ENCODE measurements at places on chromosomes 7 and 10. TPM values are rescaled to one million over a fixed set of nuclear protein-coding genes. Genes with fewer than 3 reads are reported as not detected.

PDK4 gene
- 0.56 TPM for total RNA-seq

FZD1 gene
- total RNA-seq: 19.4 TPM

ZNF3 gene
- total RNA-seq: 39.2 TPM

TACR2 gene
- total RNA-seq: not detected

NACAD gene
- 9.6 TPM for total RNA-seq

- no peaks in the 10 kb centered on the region for H3K36me3 ChIP-seq
- no peak overlapping the region for H3K4me3 ChIP-seq
- H3K27me3 ChIP-seq: no peaks in the 10 kb centered on the region
- H3K4me1 ChIP-seq: no peaks in the 10 kb centered on the region
- DNase-seq: no peak
- no peak overlapping the region for H3K27ac ChIP-seq
Measured at GRCh38 chr7:20911081-20911480, 124.4 kb upstream of the SP8 start.

GRCh38 chr10:100628061-100628460 is 92.3 kb downstream of the HIF1AN start:
- no peaks in the 10 kb centered on the region for H3K4me1 ChIP-seq
- no peaks in the 10 kb centered on the region for H3K36me3 ChIP-seq
- H3K27ac ChIP-seq: no peak overlapping the region
- peaks cover 37% of the 10 kb centered on the region for H3K27me3 ChIP-seq
- no peak for DNase-seq

GIMAP7 gene
- total RNA-seq: not detected

GRCh38 chr10:101858723-101859500 is 15.3 kb upstream of the KCNIP2 start:
- H3K27me3 ChIP-seq: no peaks in the 10 kb centered on the region
- peaks cover 22% of the 10 kb centered on the region for H3K36me3 ChIP-seq
- no peak overlapping the region for H3K4me3 ChIP-seq
- H3K27ac ChIP-seq: no peak overlapping the region

ADAMTS14 gene
- total RNA-seq: 4.1 TPM

DNA sequence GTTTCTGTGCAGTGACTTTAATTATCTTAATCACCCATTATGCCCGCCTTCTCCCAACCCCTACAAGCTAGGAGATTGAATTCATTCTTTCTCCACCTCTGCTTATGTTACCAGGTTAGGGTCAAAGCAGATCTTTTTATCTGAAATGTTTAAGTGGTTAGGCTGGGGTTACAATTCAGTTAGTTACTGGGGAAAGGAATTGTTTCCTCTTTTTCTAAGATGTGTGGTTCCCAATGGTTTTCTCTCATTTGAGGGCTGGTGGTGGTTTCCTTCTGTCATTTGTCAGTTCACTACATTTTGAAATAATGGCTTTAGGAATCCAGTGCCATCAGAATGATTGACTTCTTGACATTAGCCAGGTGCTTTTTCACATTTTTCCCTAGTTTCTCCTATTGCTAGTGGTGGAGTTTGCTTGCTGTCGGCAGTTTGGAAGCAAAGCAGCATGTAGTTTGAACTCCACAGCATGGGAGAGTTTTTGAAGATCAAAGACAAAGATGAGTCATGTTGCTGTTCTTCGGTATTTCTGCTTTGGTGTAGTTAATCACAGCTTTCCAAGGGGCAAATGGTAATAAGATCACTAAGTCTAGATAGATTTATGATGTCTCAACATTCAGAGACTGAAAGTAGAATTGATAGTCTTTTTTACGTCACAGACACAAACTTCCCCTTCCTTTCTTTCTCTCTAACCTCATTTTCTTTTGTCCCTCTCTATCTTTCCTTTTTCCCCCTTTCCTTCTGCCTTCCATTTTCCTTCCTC is 168.2 kb downstream of the SND1 start:
- no peak overlapping the region for H3K27ac ChIP-seq
- peaks cover 19% of the 10 kb centered on the region for H3K4me1 ChIP-seq
- H3K36me3 ChIP-seq: peaks cover 4% of the 10 kb centered on the region
- no peaks in the 10 kb centered on the region for H3K27me3 ChIP-seq

ARHGAP22 gene
- 1.1 TPM for total RNA-seq

DNA sequence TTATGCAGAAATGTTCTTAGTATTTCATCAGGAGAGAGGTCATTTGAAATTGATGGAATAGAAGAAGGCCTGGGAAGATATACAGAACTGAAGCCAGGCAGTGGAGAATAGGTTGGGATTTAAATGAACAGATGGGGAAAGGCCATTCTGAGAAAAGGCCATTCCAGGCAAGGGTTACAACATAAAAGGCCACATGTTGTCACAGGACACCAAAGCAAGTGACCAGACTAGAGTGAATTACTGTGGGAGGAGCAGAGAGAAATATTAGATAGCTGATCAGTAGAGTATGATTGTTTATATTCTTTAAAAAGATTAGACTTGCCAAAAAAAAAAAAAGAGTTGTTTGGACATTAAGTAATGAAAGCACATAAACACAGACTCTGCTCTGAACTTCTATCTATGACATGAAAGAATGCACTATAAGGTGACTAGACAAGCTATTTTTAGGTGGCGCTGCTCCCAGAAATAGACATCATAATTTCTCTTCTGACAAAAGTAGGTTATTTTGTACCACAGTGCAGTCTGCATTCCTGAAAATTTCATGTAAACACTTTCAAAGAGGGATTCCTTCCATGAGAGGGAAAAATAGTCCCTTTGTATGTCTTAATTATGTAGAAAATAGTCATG is 55.2 kb upstream of the DKK1 start:
- no peaks in the 10 kb centered on the region for H3K36me3 ChIP-seq
- H3K27ac ChIP-seq: no peak overlapping the region
- no peak for DNase-seq
- peaks cover 19% of the 10 kb centered on the region for H3K4me1 ChIP-seq

GRCh38 chr10:44393051-44393630 is 8.2 kb upstream of the CXCL12 start:
- DNase-seq: peak; percentile 60
- no peaks in the 10 kb centered on the region for H3K36me3 ChIP-seq
- H3K4me1 ChIP-seq: peaks cover 14% of the 10 kb centered on the region
- peaks cover 40% of the 10 kb centered on the region for H3K27me3 ChIP-seq
- H3K27ac ChIP-seq: no peak overlapping the region

- no peak for DNase-seq
- no peaks in the 10 kb centered on the region for H3K36me3 ChIP-seq
- H3K4me3 ChIP-seq: no peak overlapping the region
- no peaks in the 10 kb centered on the region for H3K4me1 ChIP-seq
- H3K27ac ChIP-seq: no peak overlapping the region
Measured at GRCh38 chr10:34826857-34827766, 12.0 kb upstream of the PARD3 start.

GRCh38 chr10:124647421-124648130 is 96.6 kb downstream of the FAM53B start:
- peaks cover 21% of the 10 kb centered on the region for H3K4me1 ChIP-seq
- H3K27ac ChIP-seq: peak overlapping the region; percentile 27
- no peak overlapping the region for H3K4me3 ChIP-seq
- no peaks in the 10 kb centered on the region for H3K36me3 ChIP-seq

GRCh38 chr7:78020136-78020873 is 221.7 kb downstream of the PHTF2 start:
- no peak for DNase-seq
- H3K4me3 ChIP-seq: peak overlapping the region; percentile 68
- no peaks in the 10 kb centered on the region for H3K36me3 ChIP-seq

DNA sequence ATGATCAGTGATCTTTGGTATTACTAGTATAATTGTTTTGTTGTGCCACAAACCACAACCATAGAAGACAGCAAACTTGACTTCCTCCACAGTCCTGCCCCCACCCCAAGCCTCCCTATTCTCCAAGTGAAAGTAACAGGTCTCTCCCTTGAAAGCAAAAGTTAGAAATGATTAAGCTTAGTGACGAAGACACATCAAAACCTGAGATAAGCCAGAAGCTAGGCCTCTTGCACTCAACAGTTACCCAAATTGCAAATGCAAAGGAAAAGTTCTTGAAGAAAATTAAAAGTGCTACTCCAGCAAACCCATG is 7.5 kb downstream of the SAR1A start:
- peak overlapping the region; percentile 19 for H3K27ac ChIP-seq
- DNase-seq: no peak
- H3K27me3 ChIP-seq: no peaks in the 10 kb centered on the region

DNA sequence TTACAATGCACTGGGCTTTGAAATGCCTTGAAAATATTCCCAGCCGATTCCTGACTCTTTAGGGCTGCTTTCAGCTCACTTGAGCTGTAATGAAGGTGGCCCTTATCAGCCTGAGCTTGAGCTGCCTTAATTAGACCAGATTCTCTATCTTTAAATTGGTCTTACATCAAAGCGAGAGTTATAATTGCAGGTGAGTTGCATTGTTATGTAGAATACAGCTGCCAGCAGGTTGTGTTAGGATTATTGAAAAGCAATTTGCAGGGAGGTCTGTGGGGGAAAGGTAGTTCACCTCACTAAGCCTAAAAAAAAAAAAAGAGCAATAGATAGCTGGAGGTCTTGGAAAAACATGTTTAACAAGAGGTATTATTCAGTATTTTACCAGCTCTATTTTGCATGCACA is 142.2 kb upstream of the HABP2 start:
- no peak overlapping the region for H3K27ac ChIP-seq
- no peak for DNase-seq
- no peaks in the 10 kb centered on the region for H3K36me3 ChIP-seq
- peaks cover 41% of the 10 kb centered on the region for H3K27me3 ChIP-seq

CALML3 gene
- not detected for total RNA-seq

DNA sequence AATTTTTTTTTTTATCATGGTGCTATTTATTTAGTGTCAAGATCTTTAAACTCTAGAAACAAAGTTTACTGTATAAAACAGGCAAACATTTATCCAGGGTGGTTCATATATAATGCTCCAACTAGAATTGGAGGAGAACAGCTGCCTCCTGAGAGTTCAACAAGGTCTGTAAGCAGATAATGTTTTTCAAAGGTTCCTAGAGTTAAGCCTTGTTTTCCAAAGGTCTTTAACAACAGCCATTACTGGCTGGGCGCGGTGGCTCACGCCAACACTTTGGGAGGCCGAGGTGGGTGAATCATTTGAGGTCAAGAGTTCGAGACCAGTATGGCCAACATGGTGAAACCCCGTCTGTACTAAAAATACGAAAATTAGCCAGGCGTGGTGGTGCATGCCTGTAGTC is 316.7 kb downstream of the CCDC3 start:
- no peak overlapping the region for H3K27ac ChIP-seq
- no peaks in the 10 kb centered on the region for H3K27me3 ChIP-seq
- H3K4me3 ChIP-seq: no peak overlapping the region
- H3K36me3 ChIP-seq: no peaks in the 10 kb centered on the region
- DNase-seq: no peak

GRCh38 chr10:95363303-95363912 is 72.6 kb upstream of the PDLIM1 start:
- H3K27me3 ChIP-seq: peaks cover 28% of the 10 kb centered on the region
- no peak for DNase-seq
- no peaks in the 10 kb centered on the region for H3K36me3 ChIP-seq
- no peak overlapping the region for H3K27ac ChIP-seq

ANXA8 gene
- total RNA-seq: not detected

NEBL gene
- 0.30 TPM for total RNA-seq

TLX1 gene
- total RNA-seq: not detected

DNA sequence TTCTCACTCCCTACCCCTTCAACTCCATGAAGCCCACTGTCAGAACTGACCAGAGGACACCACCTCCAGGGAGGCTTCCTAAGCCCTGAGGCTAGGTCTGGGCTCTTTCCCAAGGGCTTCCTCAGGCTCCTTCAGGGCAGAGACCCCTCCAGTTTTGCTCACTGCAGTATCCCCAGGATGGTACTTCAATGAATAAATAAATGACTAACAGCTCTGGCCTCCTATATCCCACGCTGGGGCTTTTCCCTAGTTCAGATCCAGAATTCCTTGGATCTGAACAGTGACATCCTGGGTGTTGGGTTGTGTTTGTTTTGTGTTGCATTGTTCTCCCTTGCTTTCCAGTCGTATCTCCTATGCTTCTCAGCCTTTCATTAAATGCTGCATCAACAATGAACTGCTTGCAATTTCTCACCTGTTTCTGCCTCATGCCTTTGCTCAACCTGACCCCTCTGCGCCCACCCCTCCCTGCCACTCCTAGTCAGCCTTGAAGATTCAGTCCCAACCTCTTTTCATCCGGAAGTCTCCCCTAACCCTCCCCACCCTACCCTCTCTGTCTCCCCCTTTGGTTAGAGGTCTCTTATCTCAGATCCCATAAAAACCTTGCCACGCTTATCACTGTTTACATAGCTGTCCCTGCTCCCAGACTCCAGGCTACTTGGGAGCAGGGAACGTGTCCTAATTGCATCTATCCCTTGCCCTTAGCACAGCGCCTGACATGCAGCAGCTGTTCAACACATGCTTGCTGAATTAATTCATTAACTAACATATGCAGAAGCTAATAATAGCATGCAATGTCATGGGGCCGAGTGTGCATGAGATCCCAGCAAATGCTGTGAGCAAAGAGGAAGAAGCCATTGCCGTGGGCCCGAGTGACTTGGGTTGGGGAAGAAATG is 41.7 kb downstream of the PPP1R3C start:
- no peaks in the 10 kb centered on the region for H3K36me3 ChIP-seq
- H3K4me3 ChIP-seq: no peak overlapping the region
- peak overlapping the region; percentile 89 for H3K27ac ChIP-seq
- peaks cover 74% of the 10 kb centered on the region for H3K4me1 ChIP-seq
- H3K27me3 ChIP-seq: no peaks in the 10 kb centered on the region

DNA sequence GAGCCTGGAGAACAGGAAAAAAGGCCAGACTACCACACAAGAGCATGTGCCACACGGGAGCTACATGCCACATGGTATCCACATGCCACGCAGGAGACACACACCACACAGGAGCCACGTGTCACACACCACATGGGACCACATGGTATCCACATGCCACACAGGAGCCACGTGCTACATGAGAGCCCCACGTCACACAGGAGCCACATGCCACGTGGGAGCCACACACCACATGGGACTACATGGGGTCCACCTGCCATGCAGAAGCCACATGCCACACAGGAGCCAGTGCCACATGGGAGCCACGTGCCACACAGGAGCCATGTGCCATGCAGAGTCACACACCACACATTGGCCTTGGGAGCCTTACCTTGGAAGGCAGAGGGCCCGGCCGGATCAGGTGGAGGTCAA is 244.4 kb upstream of the PPP2R2D start:
- H3K27me3 ChIP-seq: no peaks in the 10 kb centered on the region
- H3K4me3 ChIP-seq: no peak overlapping the region
- no peak for DNase-seq
- no peak overlapping the region for H3K27ac ChIP-seq
- H3K36me3 ChIP-seq: no peaks in the 10 kb centered on the region

- H3K27ac ChIP-seq: no peak overlapping the region
- H3K27me3 ChIP-seq: peaks cover 72% of the 10 kb centered on the region
- H3K4me1 ChIP-seq: no peaks in the 10 kb centered on the region
Measured at GRCh38 chr10:89158446-89158845, 48.7 kb downstream of the CH25H start.

- H3K27ac ChIP-seq: no peak overlapping the region
- peaks cover 6% of the 10 kb centered on the region for H3K4me1 ChIP-seq
- H3K27me3 ChIP-seq: no peaks in the 10 kb centered on the region
- DNase-seq: no peak
- H3K36me3 ChIP-seq: no peaks in the 10 kb centered on the region
Measured at GRCh38 chr7:110003827-110004226, 1087.1 kb upstream of the LRRN3 start.

GRCh38 chr7:18353339-18353738 is 142.2 kb upstream of the HDAC9 start:
- H3K4me3 ChIP-seq: no peak overlapping the region
- peaks cover 4% of the 10 kb centered on the region for H3K27me3 ChIP-seq
- H3K4me1 ChIP-seq: peaks cover 9% of the 10 kb centered on the region
- H3K27ac ChIP-seq: no peak overlapping the region
- H3K36me3 ChIP-seq: no peaks in the 10 kb centered on the region

EGFR gene
- 56.2 TPM for total RNA-seq

Measured in osteocyte (in vitro differentiated cells).